GM04503 (cell line): ENCODE measurements at places on chromosomes 11 and 22.

DNA sequence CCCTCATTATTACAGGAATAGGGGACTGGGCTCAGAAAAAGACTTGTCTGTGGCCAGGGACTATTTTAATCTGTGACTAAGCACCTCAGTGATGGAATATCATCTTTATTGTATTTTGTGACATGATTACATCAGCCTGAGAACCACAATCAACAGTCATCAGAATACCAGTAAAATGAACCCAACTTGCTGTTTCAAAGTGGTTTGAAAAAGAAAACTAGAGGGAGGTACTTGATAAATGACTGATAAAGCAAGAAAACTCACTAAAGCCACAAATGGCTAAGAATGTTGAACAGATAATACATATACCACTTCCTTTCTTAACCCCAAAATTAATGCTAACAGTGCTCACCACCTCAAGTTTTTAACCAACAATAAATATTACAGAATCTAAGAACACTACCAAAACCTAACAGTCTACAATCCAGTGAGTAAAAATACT, 155.7 kb downstream of the ATG16L2 start:
- DNase-seq, result peak; percentile 62

- DNase-seq, result no peak
Measured at GRCh38 chr22:47444746-47445065, 682.3 kb downstream of the TBC1D22A start.

DNA sequence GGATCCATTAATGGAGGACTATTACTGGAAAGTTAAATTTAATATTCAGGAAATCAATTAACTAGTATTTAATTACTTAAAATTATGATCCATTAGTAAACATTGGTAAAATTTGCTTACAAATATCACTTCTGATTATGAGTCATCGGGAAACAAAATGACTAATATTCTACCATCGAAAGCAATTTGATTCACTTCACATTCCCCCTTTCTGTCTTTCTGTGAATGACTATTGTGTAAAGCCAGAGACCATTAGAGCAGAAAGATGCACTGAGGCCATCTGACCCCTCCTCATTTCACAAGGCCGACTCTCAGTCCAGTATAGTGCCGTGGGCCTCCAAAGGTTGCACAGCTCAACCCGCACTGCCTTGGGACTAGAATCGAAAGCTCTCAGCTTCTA, 619.0 kb downstream of the OPCML start:
- DNase-seq, result no peak

DNA sequence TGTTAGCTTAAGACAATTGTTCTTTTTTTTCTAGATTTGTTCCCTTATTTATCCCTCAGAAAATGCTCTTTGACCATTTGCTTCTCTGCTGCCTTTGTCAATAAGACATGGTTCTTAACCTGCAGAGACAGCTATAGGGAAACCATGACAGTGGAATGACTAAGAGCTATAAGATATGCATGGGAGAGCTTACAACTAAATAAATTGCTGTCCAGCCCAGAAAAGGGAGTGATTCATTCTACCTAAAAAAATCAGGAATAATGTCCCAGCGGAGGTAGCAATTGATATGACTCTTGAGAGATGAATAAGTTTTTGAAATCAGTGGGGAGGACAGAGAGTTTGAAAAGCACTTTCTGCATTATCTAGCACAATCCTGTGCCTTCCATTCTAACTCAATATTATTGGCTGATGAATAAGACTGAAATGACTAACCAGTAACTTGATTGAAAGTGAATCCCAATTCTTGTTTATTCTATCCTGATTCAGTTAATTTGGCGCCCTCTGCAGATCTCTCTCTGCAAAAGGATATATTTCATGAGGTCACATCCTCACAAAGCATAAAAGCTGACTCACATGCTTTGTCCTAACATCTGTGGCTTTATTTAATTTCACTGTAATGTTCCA, 680.5 kb upstream of the API5 start:
- DNase-seq, result no peak

GRCh38 chr11:85809863-85810262, 1.1 kb downstream of the SYTL2 start:
- DNase-seq, result no peak

GRCh38 chr11:78181185-78181584, 7.2 kb downstream of the KCTD21 start:
- no peak for DNase-seq

GRCh38 chr11:99244613-99245012, 223.9 kb downstream of the CNTN5 start:
- no peak for DNase-seq
